SJSA1 (cell line): ENCODE measurements at places on chromosomes 11 and 22.

- DNase-seq, result no peak
- no peak overlapping the region for H3K27ac ChIP-seq
- no peaks in the 10 kb centered on the region for H3K36me3 ChIP-seq
- H3K27me3 ChIP-seq, result no peaks in the 10 kb centered on the region
- H3K4me1 ChIP-seq, result no peaks in the 10 kb centered on the region
These were observed 22.7 kb downstream of the ARL14EP start for GRCh38 chr11:30345644-30346043.

DNA sequence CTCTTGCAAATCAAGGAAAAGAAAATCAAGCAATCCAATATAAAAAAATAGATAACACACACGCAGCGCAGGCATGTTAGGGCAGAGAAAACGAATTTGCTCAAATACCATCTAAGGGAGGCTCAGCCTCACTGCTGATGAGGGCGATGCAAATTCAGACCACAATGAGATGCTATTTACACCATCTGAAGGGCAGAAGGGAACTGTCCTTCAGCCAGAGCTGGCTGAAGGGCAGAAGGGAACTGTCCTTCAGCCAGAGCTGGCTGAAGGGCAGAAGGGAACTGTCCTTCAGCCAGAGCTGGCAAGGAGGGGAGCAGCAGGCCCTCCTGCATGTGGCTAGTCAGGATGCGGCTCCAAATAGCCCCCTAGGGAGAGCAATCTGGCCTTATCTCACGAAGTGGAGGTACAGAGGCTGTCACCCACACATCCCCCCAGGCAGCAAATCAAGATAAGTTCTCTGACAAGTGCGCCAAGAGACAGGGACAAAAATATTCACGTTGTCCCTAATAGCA, 7.6 kb upstream of the SLC39A13 start:
- H3K27me3 ChIP-seq, result no peaks in the 10 kb centered on the region
- no peak for DNase-seq
- H3K4me1 ChIP-seq, result 0 out of 2 replicates have a peak, but pooled peaks cover 3% of the 10 kb centered on the region
- H3K27ac ChIP-seq, result no peak overlapping the region

- H3K36me3 ChIP-seq, result no peaks in the 10 kb centered on the region
- no peaks in the 10 kb centered on the region for H3K27me3 ChIP-seq
- no peak for DNase-seq
- no peak overlapping the region for H3K4me3 ChIP-seq
These were observed 538.1 kb upstream of the API5 start for GRCh38 chr11:42773729-42774128.

- no peaks in the 10 kb centered on the region for H3K36me3 ChIP-seq
- no peak overlapping the region for H3K4me3 ChIP-seq
- H3K27ac ChIP-seq, result no peak overlapping the region
These were observed 9.9 kb upstream of the EIF4G2 start for GRCh38 chr11:10818594-10818993.
